Posterior vena cava (tissue), 2 donors: ENCODE measurements at places on chromosomes 5 and 9. TPM values are rescaled to one million over a fixed set of nuclear protein-coding genes. Genes with fewer than 3 reads are reported as not detected.

CD274 gene
- total RNA-seq = 3.1 TPM

IFNA4 gene
- not detected for total RNA-seq

BHMT2 gene
- total RNA-seq = 24.5 TPM

PLAC8L1 gene
- 0.43 TPM for total RNA-seq

TMEM232 gene
- 2.5 TPM for total RNA-seq

FCN2 gene
- not detected for total RNA-seq

IL4 gene
- not detected for total RNA-seq

TRMO gene
- 7.0 TPM for total RNA-seq

ZNF883 gene
- 2.1 TPM for total RNA-seq

C9orf50 gene
- not detected for total RNA-seq

ZNG1A gene
- total RNA-seq = 26.7 TPM

DNA sequence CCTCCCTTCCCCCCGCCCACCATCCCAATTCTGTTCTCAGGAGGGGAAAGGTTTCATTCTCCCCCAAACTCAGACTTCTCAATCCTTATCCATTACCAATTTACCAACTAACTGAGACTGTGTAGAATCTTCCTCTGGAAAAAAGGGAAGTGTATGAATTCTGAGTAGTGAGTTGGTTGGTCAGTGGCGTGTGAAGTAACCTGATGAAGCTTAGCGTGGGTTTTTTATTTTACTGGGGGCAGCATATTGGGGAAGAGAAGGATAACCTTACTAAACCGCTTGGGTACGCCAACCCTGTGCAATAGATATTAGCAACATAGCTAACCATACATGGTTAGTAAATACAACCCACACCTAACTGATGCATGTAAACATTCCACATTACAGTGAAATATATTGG is 1.1 kb upstream of the DNAJC21 start:
- no peak for DNase-seq

GRCh38 chr9:36149197-36149596 is 12.7 kb downstream of the GLIPR2 start:
- DNase-seq = no peak

- DNase-seq = peak; percentile 89
These were observed 14.2 kb upstream of the RALGDS start for GRCh38 chr9:133135146-133135745.

- DNase-seq = peak; percentile 94
These were observed 31.4 kb upstream of the EGFL7 start for GRCh38 chr9:136631038-136632000.

DNA sequence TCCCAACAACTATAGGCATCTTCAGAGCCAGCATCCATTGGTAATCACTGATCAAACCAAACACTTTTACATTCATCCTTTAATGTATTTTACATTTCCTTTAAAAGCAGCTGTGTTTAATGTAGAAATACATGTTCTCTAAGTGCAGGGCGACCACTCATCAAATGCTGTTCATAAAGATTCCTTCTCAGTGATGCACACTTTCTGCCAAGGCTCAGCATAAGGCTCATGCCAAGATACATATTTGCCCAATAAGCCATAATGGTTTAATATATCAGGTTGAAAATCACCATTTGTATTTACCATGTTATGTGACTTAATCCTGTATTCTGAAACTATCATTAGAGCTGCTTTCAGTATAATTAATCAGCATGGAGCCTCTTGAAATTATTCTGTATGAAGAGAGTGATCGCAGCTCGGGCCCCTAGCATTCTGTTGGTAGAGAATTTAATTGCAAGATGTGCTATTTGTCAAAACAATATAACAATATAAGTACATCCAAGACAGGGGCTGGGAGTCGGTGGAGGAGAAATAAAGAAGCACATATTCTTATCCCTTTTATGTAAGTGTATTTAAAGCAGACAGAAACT is 267.5 kb downstream of the EBF1 start:
- no peak for DNase-seq

DNA sequence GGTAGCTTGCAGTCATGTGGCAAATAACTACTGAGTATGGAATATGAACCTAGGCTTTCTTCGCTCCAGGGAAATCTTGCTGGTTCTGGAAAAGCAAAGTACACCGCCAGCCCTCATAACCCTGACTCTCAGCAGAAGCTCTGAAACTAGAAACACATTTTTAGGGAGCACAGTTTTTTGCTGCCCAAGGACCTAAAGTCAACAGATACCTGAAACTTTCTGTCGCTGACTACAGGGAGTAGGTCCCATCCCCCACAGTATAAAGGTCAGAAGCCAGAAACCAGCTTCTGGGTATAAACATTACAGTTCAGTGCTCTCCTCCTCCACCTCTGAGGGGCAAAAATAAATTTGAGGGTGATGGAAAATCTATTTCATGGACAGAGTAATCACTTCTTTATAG is 3.0 kb downstream of the ATOX1 start:
- no peak for DNase-seq

GRCh38 chr9:109941771-109942170 is 161.8 kb downstream of the PALM2AKAP2 start:
- DNase-seq = no peak

DNA sequence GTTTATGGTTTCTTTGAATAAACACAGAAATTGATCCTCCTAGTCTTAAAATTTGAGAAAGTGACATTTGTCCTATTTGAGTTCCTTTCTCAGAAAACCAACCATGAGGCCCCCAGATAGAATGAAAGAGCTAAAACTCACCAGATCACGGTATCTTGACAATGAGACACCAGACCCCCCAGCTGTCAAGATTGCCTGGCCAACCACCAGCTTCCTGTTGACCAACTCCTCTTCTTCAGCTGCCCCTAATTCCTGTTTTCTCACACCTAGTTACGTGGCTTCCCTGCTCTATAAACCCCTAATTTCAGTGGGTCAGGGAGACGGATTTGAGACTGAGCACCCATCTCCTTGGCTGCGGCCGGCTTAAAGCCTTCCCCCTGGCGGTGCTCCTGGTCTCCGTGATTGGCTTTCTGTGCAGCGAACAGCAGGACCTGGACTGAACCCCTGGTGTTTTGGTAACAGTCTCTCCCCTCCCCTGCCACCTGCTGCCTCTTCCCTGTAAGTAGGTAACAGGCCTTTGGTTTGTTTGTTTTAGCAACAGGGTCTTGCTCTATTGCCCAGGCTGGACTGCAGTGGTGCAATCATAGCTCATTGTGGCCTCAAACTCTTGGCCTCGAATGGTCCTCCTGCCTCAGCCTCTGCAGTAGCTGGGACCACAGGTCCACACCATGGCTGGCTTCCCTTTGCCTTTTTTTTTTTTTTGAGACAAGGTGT is 4.8 kb upstream of the ENTPD2 start:
- DNase-seq = no peak

GRCh38 chr9:84293001-84293798 is 47.4 kb downstream of the SLC28A3 start:
- DNase-seq = no peak

DNA sequence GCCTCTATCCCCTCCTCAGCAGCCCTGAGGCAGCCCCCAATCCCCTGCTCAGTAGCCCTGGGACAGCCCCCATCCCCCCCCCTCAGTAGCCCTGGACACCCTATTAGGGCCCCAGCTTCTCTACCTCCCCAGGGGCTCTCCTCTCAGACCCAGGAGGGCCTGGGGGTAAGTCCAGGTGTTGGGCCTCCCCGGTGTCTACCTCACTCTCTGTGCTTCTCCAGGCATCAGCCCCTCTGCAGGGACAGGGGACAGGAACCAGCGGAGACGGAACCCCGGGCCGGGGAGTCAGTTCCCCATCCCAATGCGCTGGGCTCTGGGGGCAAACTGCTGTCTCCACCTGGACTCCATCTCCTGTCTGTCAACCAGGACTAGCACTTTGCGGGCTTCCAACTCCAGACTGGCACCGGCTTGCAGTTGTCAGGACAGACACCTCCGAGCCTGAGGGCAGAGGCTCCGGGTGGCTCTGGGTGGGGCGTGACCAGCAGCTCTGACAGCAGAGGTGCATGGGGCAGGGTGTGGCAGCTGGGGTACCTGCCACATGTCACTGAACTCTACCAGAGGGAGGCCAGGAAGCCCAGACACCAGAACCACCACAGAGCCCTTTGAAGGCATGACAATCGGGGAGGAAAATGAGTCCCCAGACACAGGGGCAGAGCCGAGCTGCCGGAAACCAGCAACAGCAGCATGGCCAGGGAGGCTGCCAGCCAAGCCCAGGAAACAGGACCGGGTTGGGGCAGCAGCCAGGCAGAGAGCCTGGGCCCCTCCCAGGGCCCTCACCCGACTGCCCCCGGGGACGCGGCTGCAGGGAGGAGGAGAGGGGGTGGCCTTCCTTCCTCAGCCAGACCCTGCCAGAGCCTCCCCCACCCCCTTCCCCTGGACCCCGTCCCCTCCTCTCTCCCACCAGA is 17.7 kb upstream of the UBAC1 start:
- DNase-seq = no peak

DNA sequence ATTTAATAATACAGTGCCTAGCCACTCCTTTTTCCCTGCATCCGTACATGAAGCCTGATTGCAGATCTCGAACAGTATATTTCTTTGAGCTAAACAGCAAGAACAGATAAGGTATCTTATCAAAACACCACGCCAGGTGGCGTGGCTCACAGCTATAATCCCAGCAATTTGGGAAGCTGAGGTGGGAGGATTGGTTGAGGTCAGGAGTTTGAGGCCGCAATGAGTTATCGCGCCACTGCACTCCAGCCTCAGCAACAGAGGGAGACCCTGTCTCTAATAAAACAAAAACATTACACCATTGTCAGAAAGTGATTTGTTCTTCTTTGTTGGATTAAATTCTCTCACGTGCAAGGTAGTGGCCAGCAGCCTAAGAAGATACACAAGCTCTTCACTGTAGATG is 291.2 kb upstream of the DMRT1 start:
- no peak for DNase-seq

GRCh38 chr9:137353223-137354152 is 51.4 kb upstream of the NRARP start:
- DNase-seq = peak; percentile 85

- no peak for DNase-seq
These were observed 95.3 kb downstream of the KLF4 start for GRCh38 chr9:107394264-107394663.

DNA sequence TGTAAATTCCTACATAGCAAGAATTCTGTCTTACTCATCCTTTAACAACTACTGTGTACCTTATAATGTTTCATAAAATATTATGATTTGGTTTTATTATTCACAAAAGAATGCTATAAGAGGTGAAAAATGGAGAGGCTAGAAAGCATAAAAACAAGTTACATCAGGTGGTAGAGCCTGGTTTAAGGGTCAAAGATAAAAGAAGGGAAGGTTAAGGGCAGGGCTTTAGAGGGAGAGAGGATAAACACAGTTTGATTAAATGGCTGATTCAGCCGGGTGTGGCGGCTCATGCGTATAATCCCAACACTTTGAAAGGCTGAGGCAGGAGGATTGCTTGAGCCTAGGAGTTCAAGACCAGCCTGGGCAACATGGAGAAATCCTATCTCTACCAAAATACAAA is 40.4 kb upstream of the HSPB3 start:
- no peak for DNase-seq

- no peak for DNase-seq
These were observed 32.1 kb downstream of the RAI14 start for GRCh38 chr5:34688015-34688810.

- DNase-seq = no peak
These were observed 8.2 kb downstream of the PRRC2B start for GRCh38 chr9:131402073-131402472.

DNA sequence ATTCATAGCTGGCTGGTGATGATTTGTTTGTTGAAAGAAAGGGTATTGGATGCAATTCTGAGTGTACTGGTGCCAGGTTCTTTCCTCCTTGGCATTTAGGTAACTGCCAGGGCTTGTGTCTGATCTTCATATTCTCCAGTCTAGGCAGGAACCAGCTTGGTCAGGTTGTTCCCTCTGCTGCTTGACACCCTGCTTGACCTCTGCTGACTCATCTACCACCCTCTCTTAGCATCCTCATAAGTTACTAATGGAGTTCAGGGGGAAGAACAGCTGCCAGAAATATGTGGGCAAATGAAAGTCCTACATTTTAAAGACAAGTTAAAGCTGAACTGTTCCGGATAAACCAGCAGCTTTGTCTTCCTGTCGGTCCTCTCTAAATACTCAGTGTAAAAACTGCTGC is 116.1 kb upstream of the TNC start:
- no peak for DNase-seq

GRCh38 chr9:75895112-75895511 is 4.6 kb downstream of the PCSK5 start:
- no peak for DNase-seq

DNA sequence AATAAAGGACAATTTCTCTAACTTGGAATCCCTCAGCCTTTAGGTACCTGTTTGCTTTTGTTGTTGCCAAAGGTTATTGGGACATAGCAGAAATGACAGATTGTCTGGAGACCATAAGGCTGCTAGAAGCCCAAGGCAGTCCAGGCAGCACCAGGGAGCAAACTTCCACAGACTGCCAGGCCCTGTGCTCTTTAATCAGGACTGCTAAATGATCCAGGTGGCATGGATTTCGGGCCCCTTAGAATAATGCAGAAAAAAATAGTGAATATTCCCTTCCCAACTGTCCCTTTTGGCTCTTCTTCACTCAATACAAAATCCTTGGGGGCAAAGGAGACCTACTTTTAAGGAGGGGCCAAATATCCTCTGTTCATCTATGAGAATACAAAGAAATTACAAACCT is 73.9 kb downstream of the GABRA1 start:
- no peak for DNase-seq

DNA sequence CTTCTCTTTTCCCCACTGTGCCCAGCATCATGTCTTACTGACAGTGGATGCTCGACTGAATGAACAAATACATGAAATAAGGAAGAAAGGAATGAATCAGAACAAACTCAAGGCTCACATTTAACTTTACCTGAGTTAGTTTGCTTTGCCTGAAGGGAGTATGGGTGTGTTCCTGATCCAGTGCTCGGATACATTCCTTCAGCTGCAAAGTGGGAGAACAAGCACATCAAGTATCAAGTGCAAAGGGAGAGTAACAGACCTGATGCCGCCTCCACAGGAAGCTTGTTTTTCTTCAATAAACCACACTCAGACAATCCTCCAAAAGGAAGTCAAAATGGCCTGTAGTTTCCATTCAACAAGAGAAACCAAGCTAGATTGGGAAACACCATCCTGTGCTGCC is 66.1 kb downstream of the KIF24 start:
- DNase-seq = no peak

GRCh38 chr5:179287071-179287470 is 58.2 kb downstream of the ADAMTS2 start:
- DNase-seq = peak; percentile 74

GRCh38 chr5:38467353-38468040 is 88.9 kb downstream of the LIFR start:
- DNase-seq = peak; percentile 89

- no peak for DNase-seq
These were observed 172.4 kb downstream of the SYK start for GRCh38 chr9:90974016-90974415.
